ENCODE measurements at places on chromosomes 6 and 20.

DNA sequence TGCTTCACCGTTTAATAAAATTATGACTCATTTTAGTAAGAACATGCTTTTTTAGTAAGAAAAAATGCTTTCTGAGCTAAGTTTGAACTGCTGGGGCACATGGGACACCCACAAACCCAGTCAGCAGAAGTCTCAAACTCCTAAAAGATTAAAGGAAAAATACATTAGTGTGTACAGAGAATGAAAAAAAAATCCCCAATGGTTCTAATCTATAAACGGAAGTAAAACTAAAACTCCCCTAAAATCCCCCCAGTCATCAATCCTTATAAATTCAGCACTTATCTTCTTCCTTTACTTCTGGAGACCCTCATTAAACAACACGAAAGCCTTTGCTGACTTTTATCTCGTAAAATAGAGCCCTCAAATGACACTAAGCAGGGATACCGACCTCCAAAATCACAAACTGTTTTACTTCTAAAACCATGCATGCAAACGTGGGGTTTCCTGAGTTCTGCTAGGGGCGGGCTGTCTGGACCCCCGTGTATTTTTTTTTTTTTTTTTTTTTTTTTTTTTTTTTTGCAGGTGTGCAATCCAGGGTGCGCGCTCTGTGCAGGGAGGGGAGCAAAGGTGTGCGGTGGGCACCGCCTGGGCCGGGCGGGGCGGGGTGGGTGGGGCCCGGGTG, 1.1 kb upstream of the MYB start:
- peak; percentile 18 for DNase-seq

- DNase-seq, result no peak
Observed at GRCh38 chr6:81366972-81367371, 385.5 kb downstream of the TENT5A start.

DNA sequence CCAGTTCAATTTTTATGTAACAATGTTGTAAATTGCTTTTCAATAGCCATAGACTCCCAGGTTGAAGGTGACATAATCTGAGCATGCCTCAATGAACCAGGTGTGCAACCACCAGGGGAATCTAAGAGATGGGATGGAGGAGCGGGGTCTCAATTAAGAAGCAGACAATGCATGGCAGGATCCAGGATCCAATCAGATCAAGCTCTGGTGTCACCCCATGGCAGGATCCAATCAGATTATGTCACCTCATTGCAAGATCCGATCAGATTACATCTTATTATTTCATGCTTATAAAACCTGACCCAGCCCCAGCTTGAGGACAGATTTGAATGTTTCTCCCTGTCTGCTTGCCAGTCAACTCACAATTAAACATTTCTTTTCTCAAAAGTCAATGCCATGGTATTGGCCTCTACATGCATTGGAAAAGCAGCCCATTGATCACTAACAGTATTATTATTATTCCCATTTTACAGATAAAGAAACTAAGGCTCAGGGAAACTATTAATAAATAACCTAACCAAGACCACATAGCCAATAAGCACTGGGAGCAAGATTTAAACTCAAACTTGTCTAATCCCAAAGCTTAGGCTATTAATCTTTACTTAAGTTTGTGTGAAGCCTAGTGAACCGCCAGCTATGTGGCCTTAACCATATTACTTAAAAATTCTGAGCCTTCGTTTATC, 14.3 kb upstream of the SIRT5 start:
- DNase-seq, result no peak

DNA sequence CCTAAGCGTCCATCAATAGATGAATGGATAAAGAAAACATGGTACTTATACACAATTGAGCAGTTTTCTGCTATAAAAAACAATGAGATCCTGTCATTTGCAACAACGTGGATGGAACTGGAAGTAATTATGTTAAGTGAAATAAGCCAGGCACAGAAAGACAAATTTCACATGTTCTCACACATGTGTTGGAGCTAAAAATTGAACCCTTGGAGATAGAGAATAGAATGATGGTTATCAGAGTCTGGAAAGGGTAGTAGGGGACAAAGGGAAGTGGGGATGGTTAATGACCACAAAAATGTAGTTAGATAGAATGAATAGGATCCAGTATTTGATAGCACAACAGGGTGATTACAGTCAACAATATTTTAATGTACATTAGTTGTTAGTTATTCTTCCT, 1033.5 kb downstream of the HACE1 start:
- DNase-seq, result no peak

- DNase-seq, result no peak
Observed at GRCh38 chr6:36848658-36849441, 9.6 kb upstream of the CPNE5 start.

DNA sequence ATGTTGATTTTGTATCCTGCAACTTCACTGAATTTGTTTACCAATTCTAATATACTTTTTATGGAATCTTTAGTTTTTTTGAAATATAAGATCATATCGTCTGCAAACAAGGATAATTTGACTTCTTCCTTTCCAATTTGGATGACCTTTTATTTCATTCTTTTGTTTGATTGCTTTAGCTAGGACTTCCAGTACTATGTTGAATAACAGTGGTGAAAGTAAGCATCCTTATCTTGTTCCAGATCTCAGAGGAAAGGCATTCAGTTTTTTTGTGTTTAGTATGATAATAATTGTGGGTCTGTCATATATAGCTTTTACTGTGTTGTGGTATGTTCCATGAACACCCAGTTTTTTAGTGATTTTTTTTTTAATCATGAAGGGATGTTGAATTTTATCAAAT, 75.7 kb downstream of the GCLC start:
- DNase-seq, result no peak

Measured in CD4-positive, alpha-beta T cell treated with Interleukin-6 for 4 hours (primary cell).